GM12864 (cell line): ENCODE measurements at places on chromosomes 1 and 21.

DNA sequence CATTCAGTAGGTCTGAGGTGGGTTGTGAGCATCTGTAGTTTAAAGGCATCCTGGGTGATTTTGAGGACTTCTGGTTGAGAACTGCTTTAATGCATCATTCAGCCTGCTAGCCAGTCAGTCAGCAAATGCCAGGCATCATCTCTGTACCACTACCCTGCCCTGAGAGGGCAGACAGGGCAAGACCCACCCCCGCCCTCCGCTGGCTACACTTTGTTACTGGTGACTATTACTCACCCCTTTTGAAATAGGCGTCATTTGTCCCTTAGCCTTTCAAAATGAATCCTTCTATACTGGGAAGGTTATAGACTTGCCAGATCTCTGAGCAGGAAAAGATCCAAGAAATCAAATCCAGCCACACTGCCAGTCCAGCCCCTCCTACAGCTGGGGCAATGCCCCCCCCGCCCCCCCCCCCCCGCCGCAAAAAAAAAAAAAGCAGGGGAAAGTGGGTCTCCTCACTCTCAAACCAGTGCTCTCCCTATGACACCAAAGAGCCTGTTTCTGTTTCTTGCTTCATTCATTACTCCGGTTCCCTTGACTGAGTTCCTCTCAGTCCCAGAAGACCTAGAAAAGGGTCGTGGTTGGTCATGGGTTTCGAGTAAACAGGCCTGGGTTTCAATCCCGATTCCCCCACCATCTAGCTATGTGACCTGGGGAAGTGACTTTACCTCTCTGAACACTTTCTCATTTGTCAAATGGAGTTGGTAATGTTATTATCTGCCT lies 4.4 kb downstream of the SELENON start:
- peak; percentile 45 for DNase-seq

DNA sequence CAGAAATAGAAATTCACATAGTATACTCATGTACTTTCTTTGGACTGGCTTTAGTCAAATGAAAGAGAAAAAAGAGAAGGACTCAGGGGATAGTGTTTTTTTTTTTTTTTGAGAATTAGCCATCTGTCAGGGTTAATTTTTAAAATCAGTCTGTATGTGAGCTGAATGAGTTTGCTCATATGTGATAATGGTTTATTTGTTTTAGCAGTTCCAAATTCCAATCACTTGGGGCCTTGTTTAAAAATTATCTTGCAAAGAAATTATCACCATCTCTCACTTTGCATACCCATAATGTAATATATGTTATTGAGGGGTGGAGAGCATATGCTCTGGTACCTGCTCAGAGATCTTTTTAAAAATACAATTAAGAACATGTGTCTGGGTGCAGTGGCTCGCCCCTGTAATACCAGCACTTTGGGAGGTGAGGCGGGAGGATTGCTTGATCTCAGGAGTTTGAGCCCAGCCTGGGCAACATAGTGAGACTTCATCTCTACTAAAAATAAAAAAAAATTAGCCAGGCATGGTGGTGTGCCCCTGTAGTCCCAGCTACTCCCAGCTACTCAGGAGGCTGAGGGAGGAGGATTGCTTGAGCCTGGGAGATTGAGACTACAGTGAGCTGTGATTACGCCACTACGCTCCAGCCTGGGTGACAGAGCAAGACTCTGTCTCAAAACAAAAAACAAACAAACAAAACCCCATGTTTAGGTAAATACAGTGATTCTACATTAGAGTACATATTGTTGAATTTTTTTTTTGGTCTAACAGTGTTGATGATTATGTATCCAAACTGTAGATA lies 19.7 kb downstream of the GNAI3 start:
- no peak for DNase-seq

DNA sequence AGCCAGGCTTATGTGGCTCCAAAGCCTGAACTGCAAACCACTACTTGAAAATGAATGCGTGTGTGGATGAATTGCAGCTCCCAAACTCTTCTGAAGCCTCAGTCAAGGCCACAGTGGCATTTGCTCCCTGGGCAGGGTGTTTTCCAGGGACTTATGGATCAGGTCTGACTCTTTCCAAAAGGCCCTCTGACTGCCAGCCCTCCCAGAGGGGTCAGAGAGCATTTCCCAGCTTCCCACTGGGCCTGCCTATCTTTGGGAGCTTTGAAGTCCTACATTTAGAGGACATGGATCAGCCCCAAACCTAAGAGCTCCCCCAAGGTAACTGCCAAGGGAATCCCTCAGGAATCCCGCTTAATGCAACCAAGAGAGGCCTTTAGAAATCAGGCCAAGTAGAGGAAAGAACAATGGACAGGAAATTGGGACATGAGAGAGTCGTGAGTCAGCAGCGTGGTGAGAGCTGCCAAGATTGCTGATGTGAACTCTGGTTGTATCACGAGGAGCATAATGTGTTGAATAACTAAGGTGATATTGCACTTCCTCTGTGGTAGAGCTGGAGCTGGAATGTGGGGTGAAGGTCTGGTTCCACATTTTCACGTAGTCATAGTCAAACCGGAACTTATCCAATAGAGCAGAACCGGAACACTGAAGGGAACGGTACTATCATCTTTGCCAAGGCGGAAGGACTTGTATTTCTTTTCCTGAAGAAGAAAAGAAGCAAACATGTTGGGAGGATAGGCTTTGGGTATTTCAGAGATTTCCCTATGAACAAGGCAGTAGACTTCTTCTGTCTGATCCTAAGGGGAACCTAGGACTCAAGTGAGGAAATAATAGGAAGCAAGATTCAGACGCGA lies 99.4 kb upstream of the JUN start:
- no peak for DNase-seq

DNA sequence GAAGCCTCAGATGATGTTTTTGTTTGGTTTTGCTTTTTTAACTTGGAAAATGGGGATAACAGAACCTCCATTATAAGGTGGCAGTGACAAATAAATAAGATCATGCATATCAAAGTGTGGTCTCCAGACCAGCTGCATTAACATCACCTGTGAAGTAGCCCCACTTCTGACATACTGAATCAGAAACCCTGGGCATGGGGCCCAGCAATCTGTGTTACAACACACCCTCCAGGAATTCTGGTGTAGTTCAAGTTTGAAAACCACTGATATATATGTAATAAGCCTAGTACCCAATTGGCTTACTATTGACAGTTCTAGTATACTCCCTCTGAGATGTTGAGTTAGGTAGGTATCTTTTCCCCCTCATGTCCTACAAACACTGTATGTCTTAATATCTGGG lies 24.1 kb upstream of the RNF19B start:
- no peak for DNase-seq

DNA sequence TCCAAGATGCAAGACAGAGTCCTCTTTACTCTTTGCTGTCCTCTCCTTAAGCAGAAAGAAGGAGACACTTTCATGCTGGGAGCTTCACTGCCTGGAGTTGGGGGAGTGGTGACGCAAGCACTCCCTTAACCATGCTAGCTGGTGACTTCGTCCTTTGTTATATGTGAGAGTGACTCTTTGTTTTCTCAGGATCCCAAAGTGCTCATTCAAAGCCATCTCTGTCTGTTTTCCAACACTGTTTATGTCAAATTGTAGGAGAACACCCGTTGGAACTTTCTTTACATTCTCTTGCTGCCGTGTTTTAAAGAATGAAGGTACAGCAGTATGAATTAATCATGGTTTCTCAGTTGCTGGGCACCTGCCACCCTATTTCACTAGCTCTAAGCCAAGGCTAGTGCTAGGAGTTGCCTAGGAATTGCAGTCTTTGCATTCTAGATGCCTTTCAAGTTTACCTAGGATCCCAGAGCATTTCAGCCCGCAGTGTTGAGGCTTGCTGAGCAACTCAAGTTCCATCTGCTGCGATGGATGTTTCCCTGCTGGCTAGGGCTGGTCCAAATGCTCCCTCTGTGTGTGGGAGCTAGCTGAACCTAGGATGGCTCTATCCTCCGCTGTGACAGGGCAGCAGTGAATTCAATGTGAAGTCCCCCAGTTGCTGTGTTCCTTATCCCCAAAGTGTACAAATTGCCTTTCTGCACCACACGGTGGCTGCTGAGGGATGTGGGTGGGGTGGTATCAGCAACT lies 82.6 kb upstream of the GPR52 start:
- no peak for DNase-seq

DNA sequence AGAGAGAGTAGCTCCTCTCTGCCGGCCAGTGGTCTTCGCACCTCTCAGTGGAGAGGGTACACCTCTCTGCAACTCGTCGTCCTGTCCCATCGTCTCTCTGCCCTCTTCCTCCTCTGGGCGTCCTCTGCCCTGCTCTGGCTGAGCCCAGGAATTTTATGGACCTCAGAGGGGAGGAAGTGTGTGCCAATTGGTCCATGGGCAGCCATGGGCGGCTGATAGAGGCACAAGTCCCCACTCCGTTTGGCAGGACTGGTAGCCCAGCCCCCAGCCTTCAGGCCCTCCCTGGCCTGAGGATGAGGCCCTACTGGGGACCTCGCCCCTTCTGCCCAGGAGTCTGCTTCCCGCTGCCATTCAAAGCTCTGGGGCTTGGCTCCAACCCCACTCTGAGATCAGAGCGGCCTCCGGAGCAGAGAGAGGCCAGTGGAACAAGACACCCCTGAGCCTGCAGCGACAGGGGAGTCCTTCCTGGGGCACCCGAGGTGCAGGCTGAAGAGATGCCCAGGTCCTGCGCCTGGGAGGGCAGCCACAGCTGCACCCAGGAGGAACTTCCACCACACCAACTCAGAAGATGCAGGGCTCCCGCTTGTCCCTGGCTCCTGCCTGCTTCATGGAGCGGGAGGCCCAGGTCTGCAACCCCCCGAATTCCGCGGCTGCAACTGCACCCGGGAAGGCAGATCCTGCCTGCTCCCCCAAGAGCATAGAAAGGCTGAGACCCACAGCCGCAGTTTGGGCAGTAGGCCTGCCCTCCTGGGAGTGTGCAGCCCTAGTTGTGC lies 659.9 kb downstream of the KCNT2 start:
- DNase-seq, result no peak

DNA sequence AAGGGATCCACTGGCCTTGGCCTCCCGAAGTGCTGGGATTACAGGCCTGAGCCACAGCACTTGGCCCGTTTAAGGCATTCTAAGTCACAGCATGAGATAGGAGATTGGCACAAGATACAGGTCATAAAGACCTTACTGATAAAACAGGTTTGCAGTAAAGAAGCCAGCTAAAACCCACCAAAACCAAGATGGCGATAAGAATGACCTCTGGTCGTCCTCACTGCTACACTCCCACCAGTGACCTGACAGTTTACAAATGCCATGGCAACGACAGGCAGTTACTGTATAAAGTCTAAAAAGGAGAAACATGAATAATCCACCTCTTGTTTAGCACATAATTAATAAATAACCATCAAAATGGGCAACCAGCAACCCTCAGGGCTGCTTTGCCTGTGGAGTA lies 33.3 kb upstream of the RCC2 start:
- no peak for DNase-seq

DNA sequence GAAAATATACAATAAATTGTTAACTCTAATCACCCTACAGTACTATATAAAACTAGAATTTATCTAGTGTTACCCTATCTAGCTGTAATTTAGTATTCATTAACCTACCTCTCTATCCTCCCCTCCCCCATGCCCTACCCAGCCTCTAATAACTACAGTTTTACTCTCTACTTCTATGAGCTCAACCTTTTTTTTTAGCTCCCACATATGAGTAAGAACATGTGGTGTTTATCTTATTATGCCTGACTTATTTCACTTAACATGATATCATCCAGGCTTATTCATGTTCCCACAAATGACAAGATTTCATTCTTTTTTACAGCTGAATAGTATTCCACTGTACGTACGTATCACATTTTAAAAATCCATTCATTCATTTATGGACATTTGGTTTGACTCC lies 46.0 kb upstream of the WARS2 start:
- DNase-seq, result no peak

- no peak for DNase-seq
Observed at GRCh38 chr1:77143529-77144121, 75.6 kb downstream of the PIGK start.

- peak; percentile 90 for DNase-seq
Observed at GRCh38 chr1:70354332-70355110, at the start of gene ANKRD13C. Gene ANKRD13C, minus strand, starts transcription at chr1:70354722. Its CDS starts 314 bp downstream, at chr1:70354408.

DNA sequence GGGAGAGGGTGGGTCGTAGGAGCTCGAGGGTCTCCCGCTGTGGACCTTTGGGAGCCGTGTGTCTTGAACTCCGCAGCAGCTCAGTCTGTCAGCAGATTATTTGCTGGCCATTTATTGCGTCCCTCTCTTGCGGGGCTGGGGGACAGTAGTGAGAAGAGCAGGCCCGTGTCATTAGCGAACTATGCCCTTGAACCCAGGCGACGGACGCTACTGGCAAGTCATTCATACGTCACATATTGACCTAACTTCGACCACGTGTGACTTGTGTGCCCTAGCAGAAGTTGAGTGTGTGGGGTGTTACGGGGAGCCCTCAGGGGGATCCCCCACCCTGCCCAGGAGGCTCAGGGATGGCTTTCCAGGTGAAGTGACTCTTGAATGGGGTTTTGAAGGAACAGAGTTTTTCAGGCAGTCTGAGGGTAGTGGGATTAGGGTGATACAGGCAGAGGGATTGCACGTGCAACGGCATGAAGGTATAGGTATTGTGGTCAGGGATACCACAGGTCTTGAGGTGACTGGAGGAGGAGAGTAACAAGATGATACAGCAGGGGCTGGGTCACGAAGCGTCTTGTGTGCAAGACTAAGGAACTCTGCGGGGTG lies 13.0 kb downstream of the RCC1 start:
- DNase-seq, result no peak

GRCh38 chr1:19009882-19010321 lies 53.4 kb upstream of the IFFO2 start:
- DNase-seq, result no peak

DNA sequence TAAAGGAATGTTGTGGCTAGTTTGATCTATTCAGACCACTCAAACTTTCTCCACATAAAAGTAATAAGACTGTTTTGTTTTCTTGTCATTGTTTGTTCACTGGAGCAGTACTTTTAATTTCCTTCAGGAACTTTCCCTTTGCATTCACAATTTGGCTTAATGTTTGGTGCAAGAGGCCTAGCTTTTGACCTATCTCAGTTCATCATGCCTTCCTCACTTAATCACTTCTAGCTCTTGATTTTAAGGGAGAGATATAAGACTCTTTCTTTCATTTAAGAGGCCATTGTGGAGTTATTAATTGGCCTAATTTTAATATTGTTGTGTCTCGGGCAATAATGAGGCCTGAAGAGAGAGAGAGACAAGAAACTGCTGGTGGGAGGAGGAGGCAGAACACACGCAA lies 371.7 kb upstream of the DEPDC1 start:
- DNase-seq, result no peak

- DNase-seq, result no peak
Observed at GRCh38 chr21:18274370-18274769, 29.7 kb downstream of the CHODL start.

DNA sequence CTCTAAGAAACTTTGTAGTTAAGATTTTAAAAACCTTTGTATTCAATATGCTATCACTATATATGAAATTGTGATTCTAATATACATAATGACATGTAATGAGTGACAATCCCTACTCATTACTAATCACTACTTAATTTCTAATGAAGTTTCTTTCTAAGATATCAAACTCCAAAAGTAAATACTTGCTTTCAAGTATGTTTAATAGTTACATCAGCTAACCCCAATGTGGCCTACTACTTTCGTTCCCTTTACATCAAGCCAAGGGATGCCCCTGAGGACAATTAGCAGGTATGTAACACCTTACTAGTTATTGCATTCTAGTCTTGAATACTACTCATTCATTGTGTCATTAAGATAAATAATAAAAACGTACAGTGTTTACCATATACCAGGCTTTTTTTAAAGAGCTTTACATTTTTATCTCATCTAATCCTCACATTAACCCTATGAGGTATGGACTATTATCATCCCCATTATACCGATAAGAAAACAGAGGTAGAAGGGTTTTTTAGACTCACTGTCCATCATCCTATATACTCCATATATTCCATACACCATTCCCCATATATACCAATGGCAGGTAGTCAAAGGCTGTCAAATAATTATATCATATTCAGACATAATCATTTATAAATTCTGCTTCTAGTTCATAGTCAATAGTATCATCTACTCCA lies 4.2 kb downstream of the PPP1R15B start:
- no peak for DNase-seq
